ENCODE measurements at places on chromosomes 11 and 22.

DNA sequence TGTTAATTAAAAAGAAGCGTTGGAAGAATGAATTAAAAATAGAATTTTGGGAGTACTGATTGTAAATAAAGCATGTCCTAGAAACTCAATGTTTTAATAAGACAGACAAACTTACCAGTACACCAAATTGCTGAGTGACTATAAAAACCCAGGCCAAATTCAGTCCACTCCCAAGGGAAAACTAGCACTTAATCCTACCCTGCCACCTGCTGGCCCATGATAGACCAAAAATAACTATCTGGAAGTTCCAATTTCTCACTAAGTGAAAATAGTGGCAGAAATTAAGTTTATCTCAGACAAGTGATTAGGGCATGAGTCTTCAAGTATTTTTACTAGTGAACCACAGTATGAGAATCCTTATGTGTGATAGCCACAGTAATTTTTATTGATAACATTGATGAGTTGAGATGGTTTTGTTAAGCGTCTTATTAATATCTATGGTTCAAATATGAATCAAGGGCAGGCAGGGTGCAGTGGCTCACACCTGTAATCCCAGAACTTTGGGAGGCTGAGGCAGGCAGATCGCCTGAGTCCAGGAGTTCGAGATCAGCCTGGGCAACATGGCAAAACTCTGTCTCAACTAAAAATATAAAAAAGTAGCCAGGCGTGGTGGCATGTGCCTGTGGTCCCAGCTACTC is 9.8 kb upstream of the DDX10 start:
- DNase-seq, result peak; percentile 32

- peak; percentile 57 for DNase-seq
Observed at GRCh38 chr11:76763573-76764346, 19.4 kb upstream of the TSKU start.

GRCh38 chr11:83157594-83158356 is 844 bp downstream of the PCF11 start:
- DNase-seq, result peak; percentile 76

- DNase-seq, result no peak
Observed at GRCh38 chr22:46111645-46112306, 38.5 kb upstream of the PPARA start.

DNA sequence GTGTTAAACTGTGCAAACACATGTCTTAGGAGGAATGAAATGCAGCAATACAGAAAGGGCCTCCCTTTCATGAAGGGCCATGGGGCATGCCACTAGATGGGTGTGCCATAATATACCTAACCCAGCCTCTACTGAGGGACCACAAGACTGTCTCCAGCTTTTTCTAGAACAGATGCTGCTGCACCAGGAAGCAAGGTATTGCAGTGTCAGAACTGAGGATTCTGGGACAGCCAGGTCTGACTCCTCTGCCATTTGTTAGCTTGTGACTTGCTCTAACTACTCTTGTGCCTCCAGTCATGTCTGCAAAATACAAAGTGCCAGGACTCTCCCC is 53.2 kb downstream of the HIRA start:
- no peak for DNase-seq

Measured in pons (tissue), 1 donor.